ENCODE measurements at places on chromosomes 16 and 17. TPM values are rescaled to one million over a fixed set of nuclear protein-coding genes. Genes with fewer than 3 reads are reported as not detected.

The IRX3 gene
- 33.0 TPM for total RNA-seq

The IGSF6 gene
- not detected for total RNA-seq

The OR1A1 gene
- total RNA-seq = not detected

The HSD17B2 gene
- total RNA-seq = not detected

The MT1A gene
- not detected for total RNA-seq

The P2RX5 gene
- total RNA-seq = 1.6 TPM

The EME1 gene
- 31.4 TPM for total RNA-seq

The PIGL gene
- 31.1 TPM for total RNA-seq

The GRIN2A gene
- 0.09 TPM for total RNA-seq

The TMEM88 gene
- 6.7 TPM for total RNA-seq

The HEATR9 gene
- not detected for total RNA-seq

The MED9 gene
- total RNA-seq = 20.5 TPM

The SLFN12 gene
- total RNA-seq = 17.5 TPM

The ALOX12 gene
- 0.16 TPM for total RNA-seq

The PLA2G10 gene
- not detected for total RNA-seq

The EMC6 gene
- total RNA-seq = 54.5 TPM

The ARL16 gene
- total RNA-seq = 53.7 TPM

The ELMO3 gene
- total RNA-seq = 4.5 TPM

The LRRC36 gene
- total RNA-seq = not detected

The NUDT7 gene
- total RNA-seq = 4.7 TPM

The KRTAP2-2 gene
- not detected for total RNA-seq

The ADGRG1 gene
- total RNA-seq = 56.6 TPM

The DNAI2 gene
- not detected for total RNA-seq

The CPHXL2 gene
- not detected for total RNA-seq

The OR3A3 gene
- not detected for total RNA-seq

The ZNF287 gene
- total RNA-seq = 16.6 TPM

The CTRB1 gene
- total RNA-seq = not detected

The SBK1 gene
- total RNA-seq = 79.0 TPM

The LAT gene
- 6.2 TPM for total RNA-seq

The SDR42E2 gene
- total RNA-seq = not detected

The SLC47A1 gene
- total RNA-seq = 4.3 TPM

The TRIM25 gene
- total RNA-seq = 25.6 TPM

The CDH16 gene
- total RNA-seq = not detected

The KRTAP1-5 gene
- total RNA-seq = not detected

The SGCA gene
- total RNA-seq = not detected

The PHOSPHO1 gene
- not detected for total RNA-seq

The MARCHF10 gene
- total RNA-seq = 0.25 TPM

The CPNE7 gene
- total RNA-seq = 2.7 TPM

The NLRP1 gene
- 55.4 TPM for total RNA-seq

The TMC8 gene
- total RNA-seq = 0.79 TPM

The NPW gene
- total RNA-seq = 1.3 TPM

The PRPF8 gene
- 459 TPM for total RNA-seq

The UBN1 gene
- total RNA-seq = 49.6 TPM

The NECAB2 gene
- total RNA-seq = 19.6 TPM

The TMEM100 gene
- 0.54 TPM for total RNA-seq

The NPIPA8 gene
- 0.65 TPM for total RNA-seq

The GPS2 gene
- 89.9 TPM for total RNA-seq

The AIPL1 gene
- total RNA-seq = not detected

The GPR142 gene
- 0.23 TPM for total RNA-seq

The G6PC1 gene
- not detected for total RNA-seq

The CSH1 gene
- total RNA-seq = not detected

The CORO6 gene
- total RNA-seq = 3.1 TPM

The CDH1 gene
- 1.1 TPM for total RNA-seq

The ACSM2A gene
- total RNA-seq = not detected

The NCBP3 gene
- 65.6 TPM for total RNA-seq

The PYY gene
- total RNA-seq = not detected

The ARL4D gene
- total RNA-seq = 14.2 TPM

The MYH1 gene
- total RNA-seq = not detected

The MYH8 gene
- total RNA-seq = not detected

Measured in neural crest cell (in vitro differentiated cells).